ENCODE measurements at places on chromosomes 3 and 15.

DNA sequence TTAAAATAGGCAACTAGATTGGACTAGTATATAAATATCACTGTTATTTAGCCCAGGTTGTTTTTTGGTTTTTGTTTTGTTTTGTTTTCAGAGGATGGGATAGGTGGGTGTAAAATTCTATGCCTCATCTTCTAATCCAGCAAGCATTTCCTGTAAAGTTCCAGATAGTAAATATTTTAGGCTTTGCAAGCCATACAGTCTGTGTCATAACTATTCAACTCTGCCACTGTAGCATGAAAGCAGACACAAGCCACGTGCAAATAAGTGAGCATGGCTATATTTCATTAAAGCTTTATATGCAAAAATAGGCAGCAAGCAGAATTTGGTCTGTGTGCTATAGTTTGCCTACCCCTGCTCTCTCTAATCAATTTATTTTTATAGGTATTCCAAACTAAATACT is 657.3 kb upstream of the TGFBR2 start:
- no peak for DNase-seq

DNA sequence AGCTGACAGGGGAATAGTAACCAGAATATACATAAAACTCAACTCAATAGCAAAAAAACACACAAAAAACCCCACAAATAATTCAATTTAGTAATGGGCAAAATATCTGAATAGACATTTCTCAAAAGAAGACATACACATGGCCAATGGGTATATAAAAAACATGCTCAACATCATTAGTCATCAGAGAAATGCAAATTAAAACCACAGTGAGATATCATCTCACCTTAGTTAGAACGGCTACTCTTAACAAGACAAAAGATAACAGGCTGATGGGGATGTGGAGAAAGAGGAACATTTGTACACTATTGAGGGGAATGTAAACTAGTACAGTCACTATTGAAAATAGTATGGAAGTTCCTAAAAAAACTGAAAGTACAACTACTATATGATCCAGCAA is 678.6 kb downstream of the MECOM start:
- DNase-seq: no peak

DNA sequence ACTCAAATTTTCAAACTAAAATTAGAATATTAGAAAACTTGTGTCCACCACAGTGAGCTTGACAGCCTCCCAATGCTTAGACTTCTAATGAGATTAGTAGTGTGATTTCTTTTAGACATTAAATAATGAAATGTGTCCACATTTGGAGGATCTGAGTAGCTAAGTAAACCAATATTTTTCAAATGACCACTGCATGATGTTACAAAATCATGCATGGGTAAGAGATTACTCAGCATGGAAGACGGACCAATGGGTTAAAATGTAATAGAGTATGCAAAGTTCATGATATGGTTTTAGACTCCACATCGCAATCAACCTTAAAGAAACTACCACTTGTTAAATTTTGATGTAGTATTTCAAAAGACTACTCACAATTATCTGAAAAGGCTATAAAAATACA is 130.6 kb downstream of the IMPG2 start:
- no peak for DNase-seq

- no peak for DNase-seq
These were observed 14.4 kb upstream of the UNC13C start for GRCh38 chr15:53963801-53964200.

DNA sequence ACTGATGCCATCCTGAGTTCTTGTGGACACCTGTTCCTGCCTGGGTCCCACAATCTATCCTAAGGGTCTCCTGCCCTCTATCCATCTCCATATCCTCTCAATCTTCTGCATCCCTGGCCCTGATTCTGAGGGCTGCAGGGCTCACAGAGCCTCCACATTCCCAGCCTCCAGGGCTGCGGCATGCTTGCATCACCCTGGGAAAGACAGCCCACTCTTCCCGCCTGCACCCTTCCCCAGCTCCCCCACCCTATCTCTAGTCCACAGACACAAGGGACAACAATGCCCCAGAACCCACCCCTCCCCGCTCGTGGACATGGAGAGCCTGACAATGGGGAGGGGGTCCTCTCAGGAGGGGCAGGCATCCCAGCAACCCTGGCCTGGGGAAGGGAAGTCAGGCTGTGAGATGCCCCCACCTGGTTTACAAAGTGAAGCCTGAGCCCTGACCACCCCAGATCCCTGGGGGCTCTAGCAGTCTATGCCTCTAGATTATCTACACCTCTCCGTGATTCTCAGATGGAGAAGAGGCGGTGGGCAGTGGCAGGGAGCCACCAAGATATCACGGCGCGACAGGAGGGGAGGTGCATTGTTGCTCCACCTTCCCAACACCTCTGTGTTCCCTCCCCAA is 10.3 kb downstream of the SEMA3G start:
- DNase-seq: no peak

GRCh38 chr3:194169595-194169994 is 33.6 kb downstream of the HES1 start:
- DNase-seq: no peak

DNA sequence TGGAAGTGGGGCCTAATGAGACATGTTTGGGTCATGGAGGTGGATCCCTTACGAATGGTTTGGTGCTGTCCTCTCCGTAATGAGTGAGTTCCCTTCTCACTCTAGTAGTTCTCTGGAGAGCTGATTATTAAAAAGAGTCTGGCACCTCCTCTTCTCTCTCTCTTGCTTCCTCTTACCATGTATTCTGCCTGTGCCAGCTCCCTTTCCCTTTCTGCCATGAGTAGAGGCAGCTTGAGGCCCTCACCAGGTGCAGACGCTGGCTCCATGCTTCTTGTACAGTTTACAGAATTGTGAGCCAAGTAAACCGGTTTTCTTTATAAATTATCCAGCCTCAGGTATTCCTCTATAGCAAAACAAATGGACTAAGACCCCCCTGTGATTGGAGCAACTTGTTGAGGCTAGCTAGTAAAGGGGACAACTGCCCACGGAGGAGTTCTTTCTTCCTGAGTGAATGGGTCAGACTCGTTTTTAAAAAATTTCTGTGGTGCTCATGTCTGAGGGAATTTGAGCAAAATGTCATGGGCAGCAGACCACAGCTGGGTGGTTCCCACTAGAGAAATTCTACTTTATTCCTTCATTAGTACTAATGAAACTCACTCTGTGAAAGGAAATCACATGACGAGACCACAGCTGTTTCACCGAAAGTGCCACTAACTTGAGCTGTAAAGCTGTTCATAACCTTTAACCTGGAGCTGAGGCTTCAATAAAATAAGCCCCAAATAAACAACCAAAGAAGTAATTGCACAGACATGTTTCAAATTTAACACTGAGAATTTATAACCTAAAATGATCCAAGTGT is 210.0 kb downstream of the NFKBIZ start:
- no peak for DNase-seq

- no peak for DNase-seq
These were observed 86.4 kb upstream of the ARRDC4 start for GRCh38 chr15:97874139-97874538.

DNA sequence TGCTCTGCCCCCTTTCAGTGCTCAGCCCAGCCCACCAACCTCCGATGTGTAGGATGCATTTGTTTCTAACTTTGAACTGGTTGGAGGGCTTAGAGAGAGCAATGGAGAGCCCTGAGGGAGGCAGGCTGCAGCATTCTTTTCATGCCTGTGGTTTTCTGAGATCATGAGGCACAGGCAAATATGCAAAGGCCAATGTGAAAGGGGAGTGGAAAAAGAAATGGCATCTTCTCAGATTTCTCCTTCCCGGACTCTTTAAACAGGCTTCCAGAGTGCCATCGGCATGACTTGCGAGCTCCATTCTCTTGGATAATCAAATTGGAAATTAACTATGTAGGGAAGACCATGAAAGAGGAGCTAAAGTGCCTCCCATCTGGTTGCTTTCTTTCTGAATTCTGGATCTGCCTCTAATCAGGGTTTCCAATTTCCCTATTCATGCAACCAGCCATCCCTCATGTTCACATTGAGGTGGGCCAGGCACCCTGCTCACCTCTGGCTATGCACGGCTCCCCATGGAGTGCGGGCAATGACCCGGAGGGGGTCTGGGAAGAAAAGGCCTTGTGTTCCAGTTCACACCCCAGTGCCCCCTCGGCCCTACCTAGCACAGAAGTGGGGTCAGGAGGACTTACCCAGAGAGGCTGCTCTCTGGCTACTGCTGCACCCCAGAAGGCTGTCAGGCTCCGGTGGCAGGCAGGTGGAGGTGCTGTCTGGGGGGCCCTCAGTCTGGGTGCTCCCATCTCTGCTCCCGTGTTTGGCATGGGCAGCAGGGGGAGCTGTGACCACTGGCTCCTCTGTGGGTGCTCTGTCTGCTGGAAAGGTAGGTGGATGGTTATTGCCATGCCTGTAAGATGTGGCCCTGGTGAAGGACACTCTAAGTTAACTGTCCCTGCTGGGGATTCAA is 16.1 kb downstream of the AMOTL2 start:
- no peak for DNase-seq

DNA sequence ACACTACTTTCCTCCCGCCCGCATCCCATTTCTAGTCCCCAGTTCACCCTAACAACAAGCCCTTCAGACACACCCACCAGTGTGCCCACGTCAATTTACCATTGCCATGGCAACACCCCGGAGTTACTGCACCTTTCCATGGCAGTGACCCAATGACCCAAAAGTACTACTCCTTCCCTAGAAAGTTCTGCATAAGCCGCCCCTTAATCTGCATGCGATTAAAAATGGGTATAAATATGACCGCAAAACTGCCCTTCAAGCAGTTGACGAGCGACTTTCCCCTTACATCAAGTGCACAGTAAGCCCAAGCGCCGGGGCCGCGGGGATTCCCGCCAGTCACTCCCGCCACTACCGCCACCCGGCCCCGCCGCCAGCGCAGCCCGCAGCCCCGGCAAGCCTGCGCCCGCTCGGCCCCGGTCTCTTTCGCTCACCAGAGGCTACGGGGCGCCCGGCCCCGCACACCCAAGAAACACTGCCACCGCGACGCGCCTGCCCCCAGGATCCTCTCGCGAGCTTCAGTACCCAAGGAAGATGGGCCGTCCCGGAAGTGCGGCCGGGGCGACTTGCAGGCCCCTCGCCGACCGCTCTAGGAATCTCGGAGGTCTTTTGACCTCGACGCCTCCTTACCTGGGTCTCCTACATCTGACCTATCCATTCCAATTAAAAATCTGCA is 27.2 kb upstream of the ZNF502 start:
- no peak for DNase-seq
